ENCODE measurements at places on chromosomes 12 and 14.

- DNase-seq = no peak
Measured at GRCh38 chr14:44873536-44873935, 88.2 kb downstream of the KLHL28 start.

DNA sequence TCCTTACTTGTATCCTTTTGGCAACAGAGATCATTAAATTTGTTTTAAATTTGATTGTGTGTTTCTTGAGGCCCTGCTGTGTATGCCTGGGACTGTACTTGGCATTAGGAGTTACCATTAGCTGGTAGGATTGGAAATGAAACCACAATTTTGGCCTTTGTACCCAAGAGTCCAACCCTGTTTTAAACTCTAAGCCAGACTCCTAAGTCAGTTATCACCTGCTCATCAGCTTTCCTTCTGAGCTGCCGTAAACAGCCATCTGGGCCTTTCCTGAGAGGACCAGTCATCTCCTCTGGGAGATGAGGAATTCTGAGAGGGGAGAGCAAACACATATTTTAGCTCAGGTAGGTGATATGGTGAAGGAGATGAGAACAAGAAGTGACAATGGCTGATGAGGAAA is 74.3 kb upstream of the SRSF5 start:
- no peak for DNase-seq

DNA sequence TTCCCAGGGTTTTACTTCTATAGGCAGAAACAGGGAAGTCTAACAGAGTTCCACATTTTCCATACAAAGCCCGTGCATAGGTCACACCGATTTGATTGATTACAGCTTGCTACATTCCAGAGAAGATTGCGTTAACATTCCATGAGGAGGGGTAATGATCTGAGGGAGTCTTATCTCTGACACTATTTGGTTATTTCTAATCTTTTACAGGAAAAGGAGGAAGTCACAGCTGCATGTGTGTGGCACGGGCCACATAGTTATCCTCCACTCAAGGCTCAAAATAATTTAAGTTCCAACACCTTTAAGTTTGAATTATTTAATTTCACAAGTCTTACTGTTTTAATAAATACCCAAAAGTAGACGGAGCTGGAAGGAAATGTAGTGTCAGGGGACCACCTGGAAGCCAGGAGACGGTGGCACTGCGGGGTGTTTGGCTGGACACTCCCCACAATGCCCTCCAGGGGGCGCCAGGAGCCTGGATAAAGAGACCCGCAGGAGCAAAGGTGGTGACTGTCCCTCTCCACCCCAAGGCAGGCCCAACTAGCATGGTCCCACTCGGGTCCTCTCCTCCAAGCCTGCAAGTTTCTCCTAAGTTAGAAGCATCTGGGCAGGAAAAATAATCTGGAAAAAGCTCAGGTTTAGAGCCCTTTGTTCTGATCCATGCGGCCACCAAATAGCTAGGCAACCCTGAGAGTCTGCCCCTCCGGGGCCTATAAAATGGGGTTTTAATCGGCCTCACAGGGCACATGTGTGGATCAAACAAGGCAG is 20.2 kb downstream of the KRT8 start:
- peak; percentile 71 for DNase-seq

GRCh38 chr12:128808651-128809050 is 15.1 kb downstream of the SLC15A4 start:
- no peak for DNase-seq

GRCh38 chr12:108896336-108896735 is 16.4 kb downstream of the DAO start:
- no peak for DNase-seq

GRCh38 chr12:39230086-39230485 is 212.8 kb downstream of the KIF21A start:
- DNase-seq = peak; percentile 6

- no peak for DNase-seq
Measured at GRCh38 chr12:25320123-25321006, 69.6 kb upstream of the KRAS start.

DNA sequence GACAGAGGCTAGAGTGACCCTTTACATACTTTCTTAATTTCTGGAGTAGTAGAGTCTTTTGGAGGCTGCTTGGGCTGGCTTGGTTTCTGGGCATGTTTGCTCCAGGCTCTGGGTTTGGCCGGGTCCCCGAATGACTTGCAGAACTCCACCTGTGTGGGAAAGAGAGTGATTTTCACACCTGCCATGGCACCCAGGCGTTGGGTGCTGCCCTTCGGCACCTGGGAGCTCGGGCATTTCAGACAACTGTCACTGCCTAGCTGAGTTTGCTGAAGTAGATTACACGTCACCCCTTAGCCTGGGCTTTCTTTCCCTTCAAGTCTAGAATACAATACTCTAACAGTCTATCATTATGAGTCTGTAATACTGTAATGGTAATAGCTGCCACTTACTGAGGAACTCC is 6.1 kb downstream of the RBM19 start:
- no peak for DNase-seq

DNA sequence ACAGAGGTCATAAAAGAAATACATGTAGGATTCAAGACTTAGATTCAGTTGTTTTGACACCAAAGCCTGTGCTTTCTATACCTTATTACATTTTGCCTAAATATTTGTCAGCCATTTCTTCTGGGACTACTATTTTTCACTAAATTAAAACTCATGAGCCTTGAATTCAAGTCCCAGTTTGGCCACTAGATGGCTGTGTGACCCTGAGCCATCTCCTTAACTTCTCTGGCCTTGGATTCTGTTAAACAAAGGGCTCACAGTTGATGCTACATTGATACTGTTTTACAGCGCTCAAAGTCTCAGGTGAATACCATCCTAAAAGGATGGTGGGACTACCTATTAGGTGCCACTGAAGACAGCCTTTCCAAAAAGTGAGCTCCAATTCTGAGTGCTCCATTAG is 39.6 kb upstream of the CCDC198 start:
- peak; percentile 38 for DNase-seq

- DNase-seq = peak; percentile 77
Measured at GRCh38 chr14:28576523-28576922, 190.1 kb upstream of the FOXG1 start.

DNA sequence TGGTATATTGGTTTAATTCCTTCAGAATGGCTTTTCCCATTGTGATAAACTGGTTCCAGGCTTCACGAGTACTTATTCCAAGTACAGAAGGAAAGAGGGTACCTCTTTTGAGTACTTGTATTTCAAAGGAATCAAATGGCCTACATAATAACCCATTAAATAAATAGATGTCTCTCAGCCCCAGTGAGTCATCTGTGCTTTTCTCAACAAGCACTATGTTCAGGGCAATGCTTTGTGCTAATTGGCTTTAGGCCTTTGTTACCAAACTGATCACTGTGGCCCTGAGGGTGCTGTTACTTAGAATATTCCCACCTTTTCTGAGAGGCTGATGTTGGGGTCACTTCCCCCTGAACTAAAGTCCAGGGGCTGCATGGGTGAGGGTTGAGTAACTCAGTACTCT is 107.1 kb downstream of the LRRK2 start:
- DNase-seq = no peak

- peak; percentile 16 for DNase-seq
Measured at GRCh38 chr12:77493302-77494168, 337.2 kb upstream of the NAV3 start.

Data from Daoy (cell line).